ENCODE measurements at places on chromosomes 1 and 21. TPM values are rescaled to one million over a fixed set of nuclear protein-coding genes. Genes with fewer than 3 reads are reported as not detected.

GRCh38 chr1:93395195-93395594 is 49.5 kb downstream of the DR1 start:
- H3K4me3 ChIP-seq: no peak overlapping the region
- H3K4me1 ChIP-seq: no peaks in the 10 kb centered on the region
- H3K27me3 ChIP-seq: no peaks in the 10 kb centered on the region
- no peaks in the 10 kb centered on the region for H3K36me3 ChIP-seq
- H3K27ac ChIP-seq: no peak overlapping the region

ETNK2 gene
- 24.5 TPM for total RNA-seq

DNA sequence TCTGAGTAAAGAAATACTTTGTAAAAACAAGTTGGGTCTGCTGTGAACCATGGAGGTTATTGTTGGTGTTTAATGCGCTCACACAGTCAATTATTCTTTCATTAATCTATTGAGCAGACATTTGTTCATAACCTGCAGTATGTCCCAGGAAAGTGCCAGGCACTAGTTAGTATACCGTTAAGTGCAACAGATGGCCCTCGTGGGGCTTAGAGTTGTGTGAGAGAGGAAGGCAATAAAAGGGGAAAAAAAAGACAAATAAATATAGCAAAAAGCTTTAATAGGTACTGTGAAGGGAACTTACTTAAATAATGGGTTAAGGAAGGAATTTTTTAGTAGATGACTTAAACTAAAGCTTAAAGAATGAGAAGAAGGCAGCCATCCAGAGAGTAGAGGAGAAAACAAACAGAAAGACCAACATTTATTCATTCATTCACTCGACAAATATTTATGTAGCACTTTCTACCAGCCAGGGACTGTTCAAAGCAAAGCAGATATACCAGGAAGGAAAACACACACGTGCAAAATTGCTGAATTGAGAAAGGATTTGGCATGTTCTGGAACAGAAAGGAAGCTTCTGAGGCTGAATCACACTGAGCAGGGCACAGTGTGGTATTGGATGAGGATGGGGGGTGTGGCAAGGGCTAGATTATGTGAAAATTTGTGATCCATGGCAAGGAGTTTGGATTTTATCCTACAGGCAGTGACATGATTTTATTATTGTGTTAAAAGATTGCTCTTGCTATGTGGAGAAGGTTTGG is 296.1 kb upstream of the SGIP1 start:
- DNase-seq: no peak
- H3K27ac ChIP-seq: no peak overlapping the region
- no peaks in the 10 kb centered on the region for H3K36me3 ChIP-seq
- peaks cover 32% of the 10 kb centered on the region for H3K27me3 ChIP-seq

DNA sequence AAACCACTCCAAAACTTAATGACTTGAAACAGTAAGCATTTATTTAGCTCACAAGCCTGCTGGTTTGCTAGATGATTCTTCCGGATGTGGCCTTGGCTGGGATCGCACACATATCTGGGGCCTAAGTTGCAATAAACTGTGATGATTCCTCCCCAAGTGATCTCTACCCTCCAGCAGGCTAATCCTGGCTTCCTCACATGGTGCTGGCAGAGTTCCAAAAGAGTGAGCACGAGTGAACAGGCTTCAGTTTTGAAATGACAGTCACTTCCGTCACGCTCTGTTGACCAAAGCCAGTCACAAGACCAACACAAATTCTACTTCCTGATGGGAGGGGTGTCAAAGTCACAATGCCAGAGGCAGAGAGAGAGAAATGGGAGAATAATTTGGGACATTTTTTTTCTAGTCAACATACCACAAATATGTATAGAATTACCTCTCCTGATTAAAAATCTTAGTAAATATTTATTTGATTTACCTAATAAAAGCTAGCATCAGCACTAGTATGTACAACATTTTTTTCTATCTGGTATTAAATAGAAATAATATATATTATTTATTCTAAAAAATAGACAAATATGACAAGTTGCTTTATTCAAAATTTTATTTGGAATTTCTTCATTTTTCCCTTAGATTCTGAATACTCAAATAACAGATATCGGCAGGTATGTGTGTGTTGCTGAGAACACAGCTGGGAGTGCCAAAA is 292.7 kb downstream of the TPR start:
- no peak overlapping the region for H3K4me3 ChIP-seq
- H3K36me3 ChIP-seq: no peaks in the 10 kb centered on the region
- H3K27me3 ChIP-seq: no peaks in the 10 kb centered on the region
- peaks cover 23% of the 10 kb centered on the region for H3K4me1 ChIP-seq
